ENCODE measurements at places on chromosomes 1 and 21.
A peak's percentile ranks its signal among the peaks of the same experiment; 100 is the strongest.

DNA sequence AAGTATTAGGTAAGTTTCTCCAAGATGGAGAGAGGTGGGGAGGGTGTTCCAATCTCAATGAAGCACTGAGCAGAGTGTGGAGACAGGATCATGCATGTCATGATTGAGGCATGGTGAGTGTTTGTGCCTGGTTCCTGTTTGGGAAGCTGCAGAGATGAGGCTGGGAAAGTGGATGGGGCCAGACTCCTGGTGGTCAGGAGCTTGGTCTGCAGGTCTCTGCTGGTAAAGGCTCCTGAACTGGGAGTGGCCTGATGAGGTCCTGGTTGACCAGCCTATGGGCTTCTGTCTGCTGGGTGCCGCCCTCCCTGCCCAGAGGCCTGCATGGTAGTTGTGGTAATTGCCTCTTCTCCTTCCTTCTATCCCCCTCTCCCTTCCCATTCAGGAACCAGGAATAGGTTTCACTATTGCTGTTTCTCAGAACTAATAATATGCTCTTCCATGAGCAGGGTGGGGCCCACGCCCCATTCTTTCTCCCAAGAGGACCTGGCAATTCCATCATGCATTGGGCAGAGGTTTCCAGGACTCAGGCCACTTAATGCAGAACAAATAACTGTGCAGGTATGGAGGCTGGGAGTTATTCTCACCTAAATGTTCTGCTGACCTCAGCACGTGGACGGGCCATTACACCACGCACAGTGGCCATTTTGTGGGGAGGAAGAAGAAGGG, 24.5 kb downstream of the PROK1 start:
- H3K4me1 ChIP-seq = peaks cover 16% of the 10 kb centered on the region
- no peak overlapping the region for H3K4me3 ChIP-seq
- no peaks in the 10 kb centered on the region for H3K36me3 ChIP-seq
- H3K27me3 ChIP-seq = no peaks in the 10 kb centered on the region
- H3K27ac ChIP-seq = no peak overlapping the region

- no peak overlapping the region for H3K4me3 ChIP-seq
- no peaks in the 10 kb centered on the region for H3K27me3 ChIP-seq
- no peak overlapping the region for H3K27ac ChIP-seq
- no peaks in the 10 kb centered on the region for H3K4me1 ChIP-seq
Measured at GRCh38 chr1:241606544-241606943, 33.6 kb downstream of the CHML start.

GRCh38 chr1:185279571-185279970, 37.5 kb downstream of the IVNS1ABP start:
- no peak overlapping the region for H3K4me3 ChIP-seq
- H3K27me3 ChIP-seq = no peaks in the 10 kb centered on the region
- no peaks in the 10 kb centered on the region for H3K4me1 ChIP-seq
- no peak for DNase-seq

GRCh38 chr1:162384116-162384515, 2.6 kb downstream of the C1orf226 start:
- peaks cover 25% of the 10 kb centered on the region for H3K4me1 ChIP-seq
- H3K4me3 ChIP-seq = no peak overlapping the region
- peak; percentile 58 for DNase-seq
- no peaks in the 10 kb centered on the region for H3K27me3 ChIP-seq

DNA sequence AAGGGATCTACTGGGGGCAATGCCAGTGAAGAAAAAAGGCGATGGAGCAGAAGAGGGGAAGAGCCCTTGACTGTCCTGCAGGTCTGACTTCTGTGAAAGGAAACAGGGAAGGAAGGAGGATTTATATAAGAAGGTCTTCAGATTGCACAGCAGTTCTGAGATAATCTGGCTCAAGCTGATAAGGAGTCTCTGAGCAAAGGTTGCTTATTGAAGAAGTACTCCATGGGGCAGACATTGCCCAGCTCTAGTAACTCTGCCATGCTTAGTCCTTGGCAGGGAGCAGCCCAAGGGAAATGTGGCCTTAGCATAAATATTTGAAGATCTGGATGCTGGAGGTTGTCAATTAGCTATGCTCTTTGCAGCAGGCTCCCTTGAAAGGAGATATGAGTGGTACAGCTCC, 15.9 kb upstream of the TTF2 start:
- H3K36me3 ChIP-seq = no peaks in the 10 kb centered on the region
- H3K27me3 ChIP-seq = no peaks in the 10 kb centered on the region
- no peak overlapping the region for H3K4me3 ChIP-seq
- H3K27ac ChIP-seq = no peak overlapping the region
- DNase-seq = no peak
- H3K4me1 ChIP-seq = no peaks in the 10 kb centered on the region

- no peak overlapping the region for H3K4me3 ChIP-seq
- H3K4me1 ChIP-seq = peaks cover 9% of the 10 kb centered on the region
- H3K27me3 ChIP-seq = no peaks in the 10 kb centered on the region
- DNase-seq = no peak
- H3K27ac ChIP-seq = no peak overlapping the region
- H3K36me3 ChIP-seq = no peaks in the 10 kb centered on the region
Measured at GRCh38 chr21:36185523-36185922, 28.9 kb downstream of the DOP1B start.

GRCh38 chr1:202578001-202578504, 132.2 kb downstream of the SYT2 start:
- no peaks in the 10 kb centered on the region for H3K27me3 ChIP-seq
- no peaks in the 10 kb centered on the region for H3K36me3 ChIP-seq
- H3K4me3 ChIP-seq = no peak overlapping the region
- no peak for DNase-seq
- H3K4me1 ChIP-seq = peaks cover 56% of the 10 kb centered on the region
- peak overlapping the region; percentile 41 for H3K27ac ChIP-seq

DNA sequence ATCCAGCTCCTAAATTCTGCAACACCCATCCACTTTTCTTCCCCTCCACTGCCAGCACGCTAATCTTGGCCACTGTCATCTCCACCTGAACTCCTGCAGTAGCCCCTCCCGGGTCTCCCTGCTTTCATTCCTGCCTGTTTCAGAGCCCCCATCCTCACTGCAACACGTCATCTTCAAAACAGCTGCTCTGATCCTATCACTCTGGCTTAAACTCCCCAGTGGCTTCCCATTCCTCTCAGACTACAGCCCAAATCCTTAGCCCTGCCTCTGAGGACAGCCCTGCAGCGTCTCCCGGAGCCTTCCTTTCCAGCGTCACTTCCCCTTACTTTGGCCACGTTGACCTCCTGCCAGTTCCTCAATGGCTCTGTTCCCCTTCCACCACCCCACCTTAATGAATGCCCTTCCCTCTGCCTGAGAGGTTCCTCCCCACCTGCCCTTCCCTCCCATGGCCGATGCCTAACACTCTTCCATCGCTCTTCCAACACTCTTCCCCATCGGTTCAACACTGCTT, 22.9 kb upstream of the IFNAR2 start:
- no peak for DNase-seq
- H3K4me3 ChIP-seq = no peak overlapping the region
- no peaks in the 10 kb centered on the region for H3K27me3 ChIP-seq
- H3K27ac ChIP-seq = no peak overlapping the region
- peaks cover 10% of the 10 kb centered on the region for H3K4me1 ChIP-seq

GRCh38 chr1:70874063-70874462, 173.6 kb downstream of the PTGER3 start:
- H3K27ac ChIP-seq = no peak overlapping the region
- no peaks in the 10 kb centered on the region for H3K4me1 ChIP-seq
- no peak overlapping the region for H3K4me3 ChIP-seq
- H3K27me3 ChIP-seq = no peaks in the 10 kb centered on the region
- no peak for DNase-seq
- no peaks in the 10 kb centered on the region for H3K36me3 ChIP-seq

GRCh38 chr1:223230161-223230881, 87.3 kb upstream of the TLR5 start:
- H3K36me3 ChIP-seq = no peaks in the 10 kb centered on the region
- no peak overlapping the region for H3K27ac ChIP-seq

- no peak overlapping the region for H3K27ac ChIP-seq
- no peak for DNase-seq
- H3K4me3 ChIP-seq = no peak overlapping the region
- no peaks in the 10 kb centered on the region for H3K36me3 ChIP-seq
- H3K27me3 ChIP-seq = no peaks in the 10 kb centered on the region
Measured at GRCh38 chr1:67853704-67854103, 20.4 kb upstream of the GNG12 start.

- no peaks in the 10 kb centered on the region for H3K27me3 ChIP-seq
- peaks cover 13% of the 10 kb centered on the region for H3K4me1 ChIP-seq
- no peak overlapping the region for H3K27ac ChIP-seq
- H3K4me3 ChIP-seq = no peak overlapping the region
Measured at GRCh38 chr1:117671781-117672501, 66.1 kb downstream of the TENT5C start.

GRCh38 chr1:10601342-10602070, 126.8 kb downstream of the PEX14 start:
- no peak overlapping the region for H3K27ac ChIP-seq
- no peaks in the 10 kb centered on the region for H3K36me3 ChIP-seq
- no peaks in the 10 kb centered on the region for H3K27me3 ChIP-seq

Measured in vagina (tissue), 2 donors.